ENCODE measurements at places on chromosomes 16 and 17.

- DNase-seq, result no peak
Measured at GRCh38 chr17:68819465-68819864, 135.7 kb downstream of the ABCA8 start.

GRCh38 chr17:81492706-81493105 is 19.9 kb downstream of the ACTG1 start:
- no peak for DNase-seq

DNA sequence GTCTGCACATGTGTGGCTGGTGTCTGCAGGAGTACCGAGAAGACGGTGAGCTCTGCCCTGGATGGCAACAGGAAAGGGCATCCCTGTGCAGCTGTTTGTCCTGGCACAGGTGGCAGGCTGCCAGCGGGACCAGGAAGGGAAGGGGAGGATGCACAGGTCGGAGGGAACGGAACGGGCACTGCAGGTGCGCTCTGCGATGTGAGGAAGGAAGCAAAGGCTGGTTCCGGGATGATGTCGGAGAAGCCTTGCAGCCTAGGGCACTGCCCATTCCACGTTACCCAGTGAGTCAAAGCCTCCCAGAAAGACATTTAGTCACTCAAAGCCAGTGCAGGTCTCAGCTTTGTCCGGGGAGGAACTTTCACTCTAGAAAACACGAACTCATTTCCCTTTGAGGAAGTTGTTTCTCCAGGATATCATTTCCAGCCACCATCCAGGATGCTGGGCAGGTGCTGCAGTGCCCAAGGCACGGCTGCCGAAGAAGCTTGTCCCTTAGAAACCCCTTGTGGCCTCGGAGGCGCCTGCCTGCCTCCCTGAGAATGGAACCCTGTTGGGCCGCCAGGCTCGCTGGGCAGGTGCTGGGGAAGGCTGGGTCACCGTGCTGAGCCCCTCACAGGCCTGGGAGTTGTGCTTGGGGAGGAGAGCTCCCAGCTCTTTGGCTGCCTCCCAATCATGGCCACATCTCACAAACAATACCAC is 4.5 kb upstream of the TMEM235 start:
- no peak for DNase-seq

DNA sequence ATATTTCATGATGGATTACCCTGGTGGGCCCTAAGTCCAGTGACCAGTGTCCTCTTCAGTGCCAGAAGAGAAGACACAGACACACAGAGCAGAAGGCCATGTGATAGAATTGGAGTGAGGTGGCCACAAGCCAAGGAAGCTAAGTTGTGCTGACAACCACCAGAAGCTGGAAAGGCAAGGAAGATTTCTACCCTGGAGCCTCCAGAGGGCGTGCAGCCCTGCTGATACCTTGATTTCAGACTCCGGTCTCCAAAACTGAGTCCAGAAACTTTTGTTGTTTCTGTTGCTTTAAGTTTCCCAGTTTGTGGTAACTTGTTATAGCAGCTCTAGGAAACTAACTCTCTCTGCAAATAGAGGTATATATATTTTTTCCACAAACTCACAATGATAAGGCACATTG is 396.6 kb upstream of the ASIC2 start:
- no peak for DNase-seq

GRCh38 chr17:31788956-31789355 is 70.1 kb downstream of the COPRS start:
- no peak for DNase-seq

- no peak for DNase-seq
Measured at GRCh38 chr16:75566758-75567255, 628 bp downstream of the GABARAPL2 start.

DNA sequence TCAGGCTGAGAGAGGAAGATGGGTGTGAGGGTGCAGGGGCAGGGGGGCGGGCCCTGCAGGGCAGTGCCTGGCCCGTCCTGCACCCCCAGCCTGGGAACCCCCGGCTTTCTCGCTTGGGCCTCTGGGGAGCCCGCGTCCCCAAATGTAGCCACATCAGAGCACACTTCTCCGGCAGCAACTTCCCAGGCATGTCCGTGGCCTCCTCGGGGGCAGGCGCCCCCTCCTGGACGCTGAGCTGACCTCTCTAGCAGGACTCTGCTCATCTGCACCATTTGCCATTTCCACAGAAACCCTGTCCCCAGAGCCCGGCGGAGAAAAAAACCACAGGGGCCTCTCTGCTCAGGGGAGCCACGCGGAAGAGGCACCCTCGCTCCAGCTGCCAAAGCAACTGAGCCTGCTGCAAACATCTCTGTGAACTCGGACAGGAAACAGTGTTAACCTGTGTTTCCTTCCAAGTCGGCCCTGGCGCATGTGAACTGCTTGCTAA is 63.4 kb downstream of the KLHDC4 start:
- DNase-seq, result peak; percentile 54

- DNase-seq, result peak; percentile 73
Measured at GRCh38 chr17:62781356-62781755, 26.8 kb downstream of the MARCHF10 start.

GRCh38 chr16:2835638-2836493 is 5.8 kb downstream of the ZG16B start:
- peak; percentile 97 for DNase-seq

GRCh38 chr16:85657267-85657650 is 31.5 kb downstream of the GINS2 start:
- no peak for DNase-seq

GRCh38 chr16:22092143-22092933 is at the start of gene VWA3A:
TSS of gene VWA3A (plus strand) at chr16:22092541. CDS start at chr16:22092638, 97 bp downstream.
- peak; percentile 66 for DNase-seq

DNA sequence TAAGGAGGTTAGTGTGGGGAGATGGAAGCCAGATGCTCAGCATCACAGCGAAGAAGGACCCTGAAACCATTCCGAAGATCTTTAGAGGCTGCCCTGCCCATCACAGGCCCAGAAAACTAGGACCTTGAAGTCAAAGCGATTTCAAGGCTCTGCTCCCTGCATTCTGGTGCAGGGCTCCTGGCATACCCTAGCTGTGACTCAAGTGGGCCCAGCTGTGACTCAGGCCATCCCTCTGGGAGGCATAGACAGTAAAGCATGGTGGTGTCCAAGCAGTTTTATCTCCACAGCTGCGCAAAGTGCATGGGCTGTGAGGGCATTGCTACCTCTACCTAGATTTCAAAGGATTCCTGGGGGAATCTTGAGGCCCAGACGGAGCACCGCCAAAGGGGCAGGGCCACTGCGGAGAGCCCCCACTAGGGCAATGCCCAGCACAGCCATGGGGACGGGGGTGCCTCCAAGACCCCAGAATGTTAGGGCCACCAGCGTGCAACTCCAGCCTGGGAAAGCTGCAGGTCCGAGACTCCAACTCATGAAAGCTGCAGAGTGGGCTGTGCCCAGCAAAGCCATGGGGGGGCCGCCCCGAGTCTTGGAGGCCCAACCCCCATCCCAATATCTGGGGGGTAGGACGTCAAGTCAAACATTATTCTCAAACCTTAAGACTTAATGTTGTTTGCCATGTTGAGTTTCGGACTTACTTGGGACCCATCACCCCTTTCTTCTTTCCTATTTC is 11.7 kb upstream of the ZNF594 start:
- DNase-seq, result no peak

GRCh38 chr17:70407506-70407905 is 238.2 kb downstream of the KCNJ2 start:
- peak; percentile 52 for DNase-seq

GRCh38 chr16:48361540-48362144 is 23.6 kb downstream of the SIAH1 start:
- DNase-seq, result no peak

DNA sequence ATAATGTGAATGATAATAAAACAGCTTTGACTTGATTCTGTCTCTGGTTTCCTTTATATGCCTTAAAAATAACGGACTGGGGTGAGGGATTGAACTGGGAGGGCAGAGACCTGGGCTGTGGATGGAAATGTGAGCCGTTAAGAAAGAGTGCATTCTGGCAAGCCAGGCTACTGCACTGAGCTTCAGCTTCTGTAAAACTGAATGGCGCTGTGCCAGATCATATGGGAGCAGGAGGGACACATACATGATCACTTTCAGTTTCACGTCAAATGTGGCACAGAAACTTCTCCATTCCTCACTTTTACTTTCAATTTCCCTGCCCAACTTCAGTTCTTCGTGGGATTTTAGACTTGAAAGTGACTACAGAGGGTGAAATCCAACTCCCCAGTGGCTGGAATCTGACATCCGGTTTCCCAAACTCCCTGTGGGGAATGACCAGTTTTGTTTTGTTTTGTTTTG is 1.1 kb downstream of the MT2A start:
- no peak for DNase-seq

GRCh38 chr17:58536542-58536941 is 22.1 kb upstream of the MTMR4 start:
- no peak for DNase-seq

DNA sequence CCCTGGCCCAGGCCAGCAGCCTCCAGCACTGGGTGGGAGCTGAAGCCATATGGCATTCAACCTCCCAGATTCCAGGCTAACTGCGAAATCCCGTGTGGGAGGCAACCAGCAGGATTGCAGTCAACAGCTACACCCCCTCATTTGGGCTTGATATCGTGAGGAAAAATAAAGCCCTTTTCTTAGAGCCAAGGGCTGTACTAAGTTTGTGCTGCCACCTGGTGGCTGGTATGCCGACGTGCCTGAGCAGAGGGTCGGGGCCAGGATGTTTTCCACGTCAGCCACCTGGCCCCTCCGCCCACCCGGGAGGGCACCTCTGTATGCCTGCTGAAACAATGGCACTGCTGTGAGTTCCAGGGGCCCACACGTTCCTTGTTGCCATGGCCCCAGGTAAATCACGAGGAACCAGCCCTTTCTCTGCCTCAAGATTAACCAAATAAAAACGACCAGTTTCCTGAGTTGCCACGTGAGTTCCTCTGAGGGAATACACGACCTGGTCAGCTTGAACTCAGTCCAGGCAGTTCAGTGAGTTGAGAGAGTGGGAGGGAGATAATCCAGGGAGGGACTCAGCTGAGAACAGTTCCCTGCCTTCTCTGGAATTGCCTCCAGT is 9.0 kb downstream of the TMEM98 start:
- peak; percentile 87 for DNase-seq
